ENCODE measurements at places on chromosomes 1 and 21.

- no peak for DNase-seq
Observed at GRCh38 chr21:33949516-33950430, 34.2 kb upstream of the ATP5PO start.

- DNase-seq, result no peak
Observed at GRCh38 chr1:52633291-52633754, 355 bp downstream of the SHISAL2A start.

DNA sequence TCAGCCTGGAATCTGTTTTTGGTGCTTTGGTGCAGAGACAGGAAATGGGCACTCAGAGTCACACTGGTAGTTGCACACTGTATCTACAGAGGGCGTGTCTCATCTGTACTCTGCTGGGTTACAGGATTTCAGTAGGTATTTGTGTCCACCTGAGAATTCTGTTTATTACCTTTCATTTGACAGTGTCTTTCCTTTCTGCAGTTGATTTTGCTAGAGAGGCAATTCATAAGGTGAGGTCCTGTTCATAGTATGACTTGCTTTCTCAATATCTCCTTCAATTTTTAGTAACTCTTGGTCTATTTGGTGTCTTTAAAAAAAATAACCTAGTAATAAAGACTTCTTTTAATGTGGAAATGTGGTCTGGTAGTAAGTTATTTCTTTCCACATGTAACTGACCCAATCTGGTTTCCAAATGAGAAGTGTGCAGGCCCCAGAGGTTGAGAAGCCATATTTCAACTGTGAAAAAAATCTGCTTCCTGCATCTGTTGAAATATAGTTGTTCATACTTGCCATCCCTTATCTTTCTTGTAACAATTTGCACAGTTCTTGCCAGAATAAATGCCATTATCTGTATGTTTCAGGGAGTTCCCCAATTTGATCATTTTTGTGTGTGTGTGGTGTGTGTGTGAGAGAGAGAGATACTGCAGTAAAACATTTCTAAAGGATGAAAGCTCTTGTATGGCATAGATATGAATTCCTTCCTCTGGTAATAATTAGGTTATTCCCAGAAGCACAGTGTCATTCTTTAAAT is 78.4 kb upstream of the DNAJC6 start:
- no peak for DNase-seq

GRCh38 chr1:195735140-195735539 is 873.1 kb downstream of the KCNT2 start:
- DNase-seq, result no peak

GRCh38 chr1:234975122-234975940 is 153.3 kb downstream of the TOMM20 start:
- DNase-seq, result no peak

DNA sequence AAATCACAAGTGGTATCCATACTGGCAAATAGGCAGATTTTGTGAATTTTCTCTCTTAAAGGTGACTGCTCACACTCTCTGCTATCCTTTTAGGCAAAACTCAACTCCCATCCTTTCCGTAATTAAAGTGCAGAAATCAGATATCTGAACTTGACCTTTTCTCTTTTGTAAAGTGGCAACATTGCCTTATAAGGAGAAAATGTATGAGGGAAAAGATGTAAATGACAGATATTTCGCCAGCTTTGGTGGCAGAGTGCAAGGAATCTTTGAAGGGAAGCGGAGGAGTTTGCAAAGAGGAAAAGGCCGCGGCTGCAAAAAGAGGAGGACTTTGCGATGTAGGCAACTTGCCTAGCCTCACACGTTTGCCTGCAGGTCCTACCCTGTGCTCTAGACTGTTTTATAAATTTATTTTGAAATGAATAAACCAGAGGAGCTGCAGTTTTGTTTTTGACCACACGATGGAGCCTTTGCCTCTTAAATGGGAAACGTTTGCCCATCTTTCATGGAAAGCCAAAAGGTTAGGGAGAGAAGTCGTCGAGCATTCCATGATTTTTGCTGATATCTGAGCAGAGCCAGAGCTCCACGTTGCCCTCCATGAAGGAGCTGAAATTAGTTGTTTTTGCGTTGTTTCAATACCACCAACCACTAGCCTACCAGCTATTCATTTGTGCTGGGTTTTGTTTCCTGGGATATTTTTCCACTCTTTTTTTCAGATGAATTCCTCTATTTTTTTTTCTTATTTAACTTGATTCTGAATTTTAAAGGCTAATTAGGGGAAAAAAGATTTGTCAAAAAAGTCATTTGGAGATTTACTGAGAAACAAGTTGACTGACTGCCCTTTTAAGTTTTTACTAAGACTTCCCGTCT is 242.3 kb downstream of the LMX1A start:
- no peak for DNase-seq

- DNase-seq, result peak; percentile 28
Observed at GRCh38 chr21:43812139-43812821, 22.9 kb downstream of the RRP1 start.

GRCh38 chr1:25573591-25573930 is 30.2 kb downstream of the LDLRAP1 start:
- no peak for DNase-seq
